Activated CD4-positive, alpha-beta T cell treated with anti-CD3 and anti-CD28 coated beads, Interleukin-2, amount 50 U/mL, for 16 hours (primary cell): ENCODE measurements at places on chromosomes 3 and 15.

- DNase-seq = no peak
Measured at GRCh38 chr3:134334901-134335280, 39.4 kb downstream of the AMOTL2 start.

DNA sequence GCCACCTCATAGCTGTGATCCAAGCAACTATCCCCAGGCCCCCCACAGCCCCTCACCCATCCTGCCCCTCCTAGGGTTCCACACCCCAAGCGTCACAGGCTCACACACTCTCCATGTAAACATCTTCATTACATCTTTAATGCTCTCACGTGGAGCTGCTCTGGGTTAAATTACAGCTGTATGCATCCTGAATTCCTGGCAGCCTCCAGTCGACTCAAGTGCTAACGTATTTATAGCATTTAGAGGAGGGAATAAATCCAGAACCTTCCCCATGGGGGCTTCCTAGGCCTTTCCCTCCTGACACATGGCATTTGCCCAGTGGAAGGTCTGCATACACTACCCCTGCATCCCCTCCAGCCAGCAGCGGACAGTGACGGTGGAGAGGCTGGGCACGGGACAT lies 9.6 kb downstream of the C3orf18 start:
- DNase-seq = no peak

GRCh38 chr3:186244016-186244415 lies 118.0 kb downstream of the DGKG start:
- no peak for DNase-seq

DNA sequence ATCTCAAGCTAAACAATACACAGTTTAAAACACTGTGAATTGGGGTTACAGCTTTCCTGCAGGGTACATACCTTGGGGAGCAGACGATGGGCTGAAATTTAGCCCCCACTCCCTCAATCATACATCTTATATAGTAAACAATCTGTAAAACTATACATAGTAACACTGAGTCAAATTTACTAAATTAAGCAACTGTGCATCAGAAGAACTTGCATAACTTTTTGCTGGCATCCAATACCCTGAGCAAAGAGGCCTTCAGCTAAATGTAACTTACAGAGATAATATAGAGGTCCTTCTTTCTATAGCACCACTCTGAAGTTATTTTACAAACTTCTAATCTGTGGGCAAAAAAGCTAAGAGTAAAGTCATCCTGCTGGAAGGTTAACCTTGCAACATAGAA lies 603.6 kb upstream of the TGFBR2 start:
- no peak for DNase-seq

- DNase-seq = no peak
Measured at GRCh38 chr3:167808910-167809309, 73.4 kb downstream of the SERPINI1 start.

- DNase-seq = peak; percentile 92
Measured at GRCh38 chr3:138186803-138187295, 252 bp upstream of the ARMC8 start.

DNA sequence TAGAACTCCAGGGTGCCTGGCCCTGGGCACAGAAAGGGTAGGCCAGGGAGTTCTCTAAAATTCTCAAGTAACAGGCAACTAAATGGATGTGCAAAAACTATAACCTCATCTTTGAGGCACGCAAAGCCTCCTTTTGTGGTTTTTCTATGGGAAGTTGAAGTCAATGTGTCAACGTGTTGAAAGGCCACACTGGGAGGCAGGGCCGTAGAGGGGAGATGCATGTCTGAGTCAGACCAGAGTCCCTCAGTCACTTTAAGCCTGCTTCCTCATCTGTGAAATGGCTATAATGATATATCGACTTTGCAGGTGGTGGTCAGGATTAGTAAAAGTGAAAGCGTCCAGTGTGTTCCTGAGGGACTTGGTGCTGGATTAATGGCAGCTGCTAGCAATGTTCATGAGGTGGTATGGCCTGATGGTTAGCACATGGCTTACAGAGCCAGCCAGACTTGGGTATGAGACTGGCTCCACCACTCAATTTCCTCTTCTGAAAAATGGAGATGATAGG lies 17.0 kb downstream of the TGM5 start:
- peak; percentile 79 for DNase-seq

GRCh38 chr3:193962986-193963685 lies 172.8 kb upstream of the HES1 start:
- DNase-seq = peak; percentile 77

DNA sequence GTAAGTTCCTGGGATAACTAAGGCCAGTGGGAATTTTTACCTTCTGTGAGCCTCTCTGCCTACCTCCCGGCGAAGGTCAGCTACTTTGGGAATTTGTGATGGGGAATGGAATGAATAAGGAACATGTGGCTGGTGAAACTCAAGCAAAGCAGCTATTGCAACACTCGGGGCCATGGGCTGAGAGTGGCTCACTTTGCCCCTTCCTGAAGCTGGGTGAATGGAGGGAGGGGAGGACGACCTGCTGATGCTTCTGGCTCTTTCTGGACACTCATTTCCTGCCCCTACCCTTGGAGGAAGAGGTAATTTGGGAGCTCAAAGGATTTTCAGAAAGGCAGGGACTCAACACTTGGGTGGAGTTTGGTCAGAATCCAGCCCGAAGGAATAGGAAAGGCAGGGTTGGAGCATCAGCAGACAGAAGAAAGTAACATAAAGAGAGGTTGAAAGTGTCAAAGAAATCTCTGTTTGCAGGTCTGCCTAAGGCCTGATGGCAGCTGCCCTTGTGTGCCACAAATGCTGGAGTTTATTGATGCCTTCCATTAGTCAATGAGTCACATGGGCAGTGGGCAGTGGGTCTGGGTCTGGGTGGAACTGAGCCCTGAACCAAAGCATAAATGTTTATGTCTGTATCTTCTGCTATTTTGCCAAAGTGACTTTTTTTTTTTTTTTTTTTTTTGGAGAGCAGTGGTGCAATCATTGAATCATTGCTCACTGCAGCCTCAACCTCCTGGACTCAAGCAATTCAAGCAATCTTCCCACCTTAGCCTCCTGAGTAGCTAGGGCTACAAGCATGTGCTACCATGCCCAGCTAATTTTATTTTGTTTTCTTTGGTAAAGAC lies 12.4 kb downstream of the LAMP3 start:
- no peak for DNase-seq

- DNase-seq = no peak
Measured at GRCh38 chr3:13821126-13821525, 58.7 kb downstream of the WNT7A start.

- DNase-seq = no peak
Measured at GRCh38 chr3:108501535-108501934, 8.9 kb downstream of the MYH15 start.

GRCh38 chr15:68366314-68366713 lies 65.6 kb downstream of the ITGA11 start:
- no peak for DNase-seq

- DNase-seq = no peak
Measured at GRCh38 chr15:79900087-79900486, 3.3 kb upstream of the MTHFS start.

DNA sequence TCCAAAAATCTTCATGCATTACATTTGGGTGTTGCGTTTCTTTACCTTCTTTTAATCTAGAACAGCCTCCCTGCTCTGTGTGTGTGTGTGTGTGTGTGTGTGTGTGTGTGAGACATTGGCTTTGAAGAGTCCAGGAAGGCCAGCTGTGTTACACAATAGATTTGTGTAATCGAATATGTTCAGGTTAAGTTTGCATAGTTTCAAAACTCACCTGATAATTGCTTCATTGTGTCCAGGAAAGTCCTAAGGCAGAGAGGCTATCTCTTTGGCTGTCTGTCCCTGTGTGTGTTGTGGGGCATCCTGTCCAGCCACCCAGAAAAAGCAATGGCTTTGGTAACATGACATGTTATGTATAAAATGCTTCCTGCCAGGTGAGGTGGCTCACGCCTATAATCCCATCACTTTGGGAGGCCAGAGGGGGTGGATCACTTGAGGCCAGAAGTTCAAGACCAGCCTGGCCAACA lies 37.5 kb downstream of the ZNF710 start:
- no peak for DNase-seq

- no peak for DNase-seq
Measured at GRCh38 chr15:24857763-24858162, 97.0 kb upstream of the SNRPN start.

DNA sequence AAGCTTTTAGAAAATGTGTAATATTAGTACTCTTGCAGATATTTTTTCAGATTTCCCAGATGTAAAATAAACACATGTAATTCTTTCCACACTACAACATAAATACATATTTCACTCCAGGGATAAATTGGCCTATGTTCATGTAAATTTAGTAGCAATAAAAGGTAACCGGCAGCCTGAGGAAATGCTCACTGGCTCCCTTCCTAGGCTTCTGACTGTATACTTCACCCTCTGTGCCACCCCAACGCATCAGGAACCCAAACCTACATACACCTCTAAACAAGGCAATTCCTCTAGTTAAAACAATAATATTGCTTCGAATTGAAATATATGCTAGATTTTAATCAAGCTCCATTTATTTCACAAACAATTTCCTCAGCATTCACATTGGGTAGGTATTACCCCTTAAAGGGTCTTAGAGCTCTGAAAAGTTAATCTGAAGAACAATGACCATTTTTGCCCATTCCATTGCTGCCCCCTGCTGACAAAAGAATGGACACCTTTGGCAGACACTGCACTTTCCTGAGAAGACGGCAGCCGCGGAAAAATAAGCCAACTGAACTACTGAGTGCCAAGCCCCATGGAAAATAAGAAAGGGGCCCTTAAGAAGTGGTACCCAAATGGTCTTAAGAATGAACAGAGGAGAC lies 212.5 kb downstream of the OSBPL10 start:
- peak; percentile 74 for DNase-seq

- peak; percentile 34 for DNase-seq
Measured at GRCh38 chr3:53161820-53162671, 1.0 kb downstream of the PRKCD start.
